Activated CD4-positive, alpha-beta T cell treated with anti-CD3 and anti-CD28 coated beads, Interleukin-2, amount 50 U/mL, for 16 hours (primary cell): ENCODE measurements at places on chromosomes 13 and 19.
A peak's percentile ranks its signal among the peaks of the same experiment; 100 is the strongest.

DNA sequence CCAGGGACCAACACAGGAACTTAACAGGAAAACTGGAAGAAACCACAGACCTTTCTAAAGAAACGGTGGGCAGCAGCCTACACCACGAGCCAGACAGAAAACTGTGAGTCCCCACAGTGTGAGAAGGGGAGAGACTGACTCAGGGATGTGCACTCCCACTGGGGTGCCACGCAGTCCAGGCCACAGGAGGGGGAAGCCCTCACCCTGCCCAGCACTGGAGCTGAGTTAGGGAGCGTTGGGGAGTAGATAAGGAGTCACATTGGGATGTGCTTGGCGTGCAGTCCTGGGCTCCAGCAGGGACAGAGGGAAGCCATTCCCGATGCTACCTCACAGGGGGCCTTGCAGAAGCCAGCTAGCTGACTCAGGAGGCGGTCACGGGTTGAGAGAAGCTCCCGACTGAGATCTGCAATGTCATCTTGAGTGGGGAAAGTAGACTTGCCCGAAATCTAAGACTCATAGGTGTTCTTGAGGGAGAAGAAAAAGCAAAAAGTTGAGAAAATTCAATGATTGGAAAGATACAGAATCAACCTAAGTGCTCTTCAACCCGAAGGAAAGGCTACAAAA lies 17.3 kb downstream of the SIGLEC8 start:
- no peak for DNase-seq

DNA sequence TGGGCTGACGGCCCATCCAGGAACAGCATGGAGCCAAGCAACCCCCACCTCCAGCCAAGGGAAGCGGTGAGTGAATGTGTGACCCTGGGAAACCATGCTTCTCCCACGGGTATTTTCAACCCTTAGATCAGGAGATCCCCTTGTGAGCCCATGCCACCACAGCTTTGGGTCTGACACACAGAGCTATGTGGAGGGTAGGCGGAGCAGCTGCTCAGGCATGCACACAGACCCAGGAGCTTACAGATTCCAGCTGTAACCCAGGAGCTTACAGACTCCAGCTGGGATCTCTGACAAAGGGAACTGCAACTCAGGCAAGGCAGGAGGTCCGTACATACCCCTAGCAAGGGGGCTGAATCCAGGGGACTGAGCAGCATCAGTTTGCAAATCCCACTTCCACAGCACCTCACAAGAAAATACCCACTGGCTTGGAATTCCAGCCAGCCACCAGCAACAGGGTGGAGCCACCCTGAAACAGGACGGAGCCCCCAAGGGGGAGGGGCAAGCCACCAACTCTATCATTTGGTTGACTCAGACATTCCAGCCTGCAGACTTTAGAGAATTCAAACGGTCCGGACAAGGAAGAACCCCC lies 40.8 kb upstream of the RFXAP start:
- DNase-seq = no peak

- no peak for DNase-seq
These were observed 184.1 kb downstream of the ZNF536 start for GRCh38 chr19:30556230-30556711.

- peak; percentile 72 for DNase-seq
These were observed 2.7 kb downstream of the PLEKHF1 start for GRCh38 chr19:29667901-29668341.

GRCh38 chr13:39930544-39931444 lies 275.3 kb downstream of the COG6 start:
- no peak for DNase-seq

DNA sequence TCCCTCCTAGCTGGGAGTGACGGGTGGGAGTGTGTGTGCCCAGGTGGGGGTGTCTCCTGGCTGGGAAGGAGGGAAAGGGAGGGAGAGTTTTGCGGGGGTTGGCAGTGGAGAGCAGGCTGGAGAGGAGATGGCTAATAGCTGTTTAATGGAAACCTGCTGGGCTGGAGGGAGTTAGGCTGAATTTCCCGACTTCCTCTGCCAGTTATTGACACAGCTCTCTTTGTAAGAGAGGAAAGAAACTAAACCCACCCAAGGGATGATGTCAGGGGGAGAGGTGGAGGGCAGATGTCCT lies 10.2 kb upstream of the ILF3 start:
- DNase-seq = no peak

DNA sequence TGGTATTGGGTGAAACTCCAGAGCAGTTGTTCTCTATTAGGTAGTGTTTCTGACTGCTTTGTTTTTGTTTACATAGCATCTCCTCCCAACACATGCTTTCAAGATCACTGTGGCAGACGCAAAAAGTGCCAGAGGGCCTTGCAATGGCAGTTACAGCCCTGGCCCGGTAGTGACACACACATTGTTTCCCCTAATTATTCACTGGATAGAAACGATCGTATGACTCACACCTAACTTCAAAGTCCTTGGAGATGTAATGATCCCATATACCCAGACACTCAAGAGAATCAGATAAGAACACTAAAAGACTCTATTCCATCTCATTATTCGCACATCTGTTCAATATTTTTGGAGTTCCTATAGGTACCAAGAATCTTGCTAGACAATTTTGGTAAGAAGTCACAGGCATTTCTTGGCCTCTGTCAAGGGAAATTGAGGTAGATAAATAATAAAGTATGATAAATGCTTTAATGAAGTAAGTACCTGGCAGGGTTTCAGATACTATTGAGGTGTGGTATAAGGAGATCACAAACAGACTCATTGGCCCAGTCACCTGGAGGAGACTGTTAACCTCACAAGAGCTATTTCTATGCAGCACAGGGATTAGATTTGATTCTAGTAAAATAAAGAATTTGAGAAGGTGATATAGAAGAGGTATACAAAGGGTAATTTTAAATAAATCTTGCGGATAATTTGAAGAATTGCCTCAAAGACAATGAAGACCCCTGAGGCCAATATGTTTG lies 485.3 kb downstream of the SLITRK6 start:
- DNase-seq = no peak
